A549 treated with CORT108297 at 1 μM for 4 hours (cell line): ENCODE measurements at places on chromosomes 16 and 17. TPM values are rescaled to one million over a fixed set of nuclear protein-coding genes. Genes with fewer than 3 reads are reported as not detected.

KIF19 gene
- 0.03 TPM in 1 of 5 replicates, not detected in the others for total RNA-seq

ITFG1 gene
- total RNA-seq: 39.2 to 43.7 TPM (median 40.6 TPM) in 5 replicates

CDH5 gene
- total RNA-seq: 0.09 to 0.22 TPM (median 0.16 TPM) in 5 replicates

COX6A2 gene
- not detected in 5 replicates for total RNA-seq

TBC1D3 gene
- not detected in 5 replicates for total RNA-seq

TPSG1 gene
- total RNA-seq: 0.08 to 0.24 TPM (median 0.13 TPM) in 3 of 5 replicates, not detected in the others

TRIM65 gene
- total RNA-seq: 28.5 to 44.5 TPM (median 38.4 TPM) in 5 replicates

GSPT1 gene
- total RNA-seq: 177 to 240 TPM (median 183 TPM) in 5 replicates

TEKT1 gene
- total RNA-seq: 0.07 to 0.24 TPM (median 0.18 TPM) in 3 of 5 replicates, not detected in the others

KRT32 gene
- 0.05 TPM in 1 of 5 replicates, not detected in the others for total RNA-seq

SEZ6L2 gene
- total RNA-seq: 16.9 to 23.6 TPM (median 21.7 TPM) in 5 replicates

IGSF6 gene
- not detected in 5 replicates for total RNA-seq

G6PC1 gene
- not detected in 5 replicates for total RNA-seq

CCR7 gene
- 0.51 to 1.1 TPM (median 1.0 TPM) in 5 replicates for total RNA-seq

NIP7 gene
- 52.7 to 72.3 TPM (median 55.2 TPM) in 5 replicates for total RNA-seq

MYH13 gene
- total RNA-seq: not detected in 5 replicates

TMIGD1 gene
- not detected in 5 replicates for total RNA-seq

PFN1 gene
- 2,450 to 3,030 TPM (median 2,898 TPM) in 5 replicates for total RNA-seq

GINS2 gene
- 29.5 to 33.4 TPM (median 29.9 TPM) in 5 replicates for total RNA-seq

EIF5A gene
- total RNA-seq: 1,648 to 1,788 TPM (median 1,697 TPM) in 5 replicates

NPIPB2 gene
- 2.3 to 4.7 TPM (median 3.9 TPM) in 5 replicates for total RNA-seq

POLDIP2 gene
- 139 to 165 TPM (median 165 TPM) in 5 replicates for total RNA-seq

OTOP3 gene
- 0.05 TPM in 1 of 5 replicates, not detected in the others for total RNA-seq

LYZL6 gene
- not detected in 5 replicates for total RNA-seq

MT1M gene
- total RNA-seq: not detected in 5 replicates

ZFP90 gene
- total RNA-seq: 6.4 to 12.0 TPM (median 8.2 TPM) in 5 replicates

KRTAP2-1 gene
- total RNA-seq: not detected in 5 replicates

TBC1D3H gene
- total RNA-seq: not detected in 5 replicates

HCRT gene
- 0.23 to 0.29 TPM (median 0.24 TPM) in 4 of 5 replicates, not detected in the other for total RNA-seq
